Epithelial cell of esophagus (primary cell): ENCODE measurements at places on chromosomes 3 and 15.

- no peak for DNase-seq
These were observed 158.7 kb downstream of the SUCLG2 start for GRCh38 chr3:67495751-67496150.

- DNase-seq: no peak
These were observed 29.1 kb upstream of the SCG3 start for GRCh38 chr15:51652084-51652668.

DNA sequence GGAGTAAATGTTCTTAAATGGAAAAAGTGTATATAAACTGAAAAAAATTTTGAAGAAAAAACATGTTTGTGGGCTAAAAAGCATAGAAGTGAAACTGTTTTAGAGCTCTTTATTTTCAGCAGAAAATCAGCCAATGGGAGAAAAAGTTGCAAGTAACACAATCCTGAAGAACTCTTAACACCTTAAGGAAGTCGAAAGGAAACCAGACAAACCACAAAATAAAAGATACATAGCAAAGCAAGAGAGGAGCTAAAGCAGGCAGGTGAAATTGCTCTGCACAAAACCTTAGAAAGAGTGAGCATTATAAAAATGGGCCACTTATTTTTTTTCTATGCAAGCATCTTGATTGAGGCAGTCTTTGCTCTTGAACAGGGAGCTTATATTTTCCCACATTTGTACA lies 300.5 kb downstream of the RAP2B start:
- DNase-seq: no peak

GRCh38 chr3:8421267-8421666 lies 80.4 kb upstream of the LMCD1 start:
- DNase-seq: no peak

DNA sequence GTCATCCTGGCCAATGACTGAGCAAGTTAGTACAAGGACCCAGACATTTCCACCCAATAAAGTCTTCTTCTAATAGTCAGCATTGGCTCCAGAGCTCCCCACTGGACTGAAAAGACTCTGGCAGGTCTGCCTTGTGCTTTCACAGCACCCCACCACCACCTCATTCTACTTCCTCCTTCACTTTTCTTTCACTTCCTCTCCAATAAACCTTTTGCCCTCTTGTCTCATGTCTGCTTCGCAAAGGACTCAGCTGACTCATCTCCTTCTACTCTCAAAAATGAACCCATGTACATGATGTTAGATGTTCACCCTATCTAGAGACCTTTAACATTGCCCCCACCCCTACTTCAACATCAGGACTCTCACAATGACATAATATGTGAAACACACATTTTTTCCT lies 181.0 kb upstream of the PPP2R3A start:
- no peak for DNase-seq
